ENCODE measurements at places on chromosomes 7 and 10.

DNA sequence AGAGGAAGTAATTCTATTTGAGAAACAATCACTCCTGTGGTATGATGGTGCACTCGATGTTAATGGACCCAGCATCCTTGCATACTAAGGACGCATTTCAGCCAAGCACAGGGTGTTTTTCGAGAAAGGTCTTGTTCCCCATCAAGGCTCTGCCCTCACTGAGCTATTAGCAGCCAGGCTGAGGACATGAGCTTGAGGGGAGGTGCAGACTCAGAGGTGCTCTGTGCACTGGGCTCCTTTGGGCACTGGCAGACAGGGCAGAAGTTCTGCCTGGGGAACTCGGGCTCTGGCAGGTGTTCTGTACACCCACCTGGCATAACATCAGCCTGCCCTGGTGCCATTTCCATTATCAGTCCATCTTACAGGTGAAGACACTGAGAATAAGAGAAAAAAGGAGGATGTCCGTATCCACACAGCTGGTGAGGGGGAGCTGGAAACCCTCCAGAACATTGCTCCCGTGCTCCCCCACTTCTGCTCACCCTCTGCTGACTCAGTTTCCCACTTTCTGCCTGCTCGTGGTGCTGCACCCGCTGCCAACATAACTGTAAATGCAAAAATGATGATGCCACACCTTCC, 92.7 kb upstream of the RET start:
- no peak for DNase-seq

GRCh38 chr7:662576-662975, 63.9 kb upstream of the DNAAF5 start:
- DNase-seq: no peak

DNA sequence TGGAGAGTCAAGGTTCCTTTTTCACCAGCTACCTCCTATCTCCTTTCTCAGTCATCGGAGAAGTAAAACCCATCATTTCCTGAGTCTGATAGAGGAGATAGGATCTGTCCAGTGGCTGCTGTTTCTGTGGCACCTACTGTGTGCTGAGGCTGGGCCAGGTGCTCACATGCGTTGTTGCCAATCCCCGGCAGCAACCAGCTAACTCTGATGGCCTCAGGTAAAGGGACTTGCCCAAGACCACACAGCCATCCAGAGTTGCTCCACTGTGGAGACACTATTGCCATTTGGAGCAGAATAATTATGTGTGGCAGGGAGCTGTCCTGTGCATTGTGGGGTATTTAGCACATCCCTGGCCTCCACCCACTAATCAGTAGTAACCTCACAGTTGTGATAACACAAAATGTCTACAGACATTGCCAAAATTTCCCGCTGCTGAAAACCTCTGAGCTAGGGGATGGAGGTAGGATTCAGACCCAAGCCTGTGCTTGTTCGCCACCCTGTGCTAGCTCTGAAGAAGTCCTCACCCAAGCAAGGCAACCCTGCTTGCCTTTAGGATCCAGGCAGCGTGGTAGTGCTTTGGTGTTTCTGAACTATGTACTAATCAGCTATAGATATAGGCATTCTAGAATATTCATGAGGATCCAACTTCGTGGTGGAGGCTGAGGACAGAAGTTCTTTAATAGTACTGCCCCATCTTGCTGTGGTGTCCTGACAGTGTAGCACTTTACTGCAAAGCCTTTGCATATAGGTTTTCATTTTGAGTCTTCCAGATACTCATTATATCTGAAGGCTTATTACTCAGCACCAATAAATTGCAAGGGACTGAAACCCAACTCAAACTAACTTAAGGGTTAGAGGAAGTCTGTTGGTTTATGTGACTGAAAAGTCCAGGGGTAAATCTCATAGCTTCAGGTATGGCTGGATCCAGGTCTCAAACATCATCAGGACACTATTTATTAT, 164.6 kb downstream of the GRK5 start:
- DNase-seq: no peak

GRCh38 chr7:101240226-101241014, 2.8 kb upstream of the CLDN15 start:
- DNase-seq: no peak

DNA sequence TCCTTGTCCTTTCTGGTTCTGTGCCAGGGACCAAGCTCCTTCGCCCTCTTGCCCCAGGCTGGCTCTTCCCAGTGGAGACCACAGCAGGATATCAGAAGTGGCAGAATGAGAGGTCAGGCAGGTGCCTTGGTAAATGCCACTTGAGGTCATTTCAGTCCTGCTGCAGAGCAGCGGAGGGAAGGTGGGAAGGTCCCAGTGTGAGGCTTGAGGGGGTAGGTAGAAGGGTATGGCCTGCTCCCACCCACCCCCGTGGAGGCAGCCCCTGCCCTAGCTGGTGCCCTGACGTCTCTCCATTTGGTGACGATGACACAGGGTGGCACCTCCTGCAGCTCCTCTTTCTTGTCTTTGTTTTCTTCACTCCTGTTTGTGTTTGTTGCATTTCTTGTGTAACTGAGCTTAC, 538.8 kb downstream of the TCERG1L start:
- no peak for DNase-seq

DNA sequence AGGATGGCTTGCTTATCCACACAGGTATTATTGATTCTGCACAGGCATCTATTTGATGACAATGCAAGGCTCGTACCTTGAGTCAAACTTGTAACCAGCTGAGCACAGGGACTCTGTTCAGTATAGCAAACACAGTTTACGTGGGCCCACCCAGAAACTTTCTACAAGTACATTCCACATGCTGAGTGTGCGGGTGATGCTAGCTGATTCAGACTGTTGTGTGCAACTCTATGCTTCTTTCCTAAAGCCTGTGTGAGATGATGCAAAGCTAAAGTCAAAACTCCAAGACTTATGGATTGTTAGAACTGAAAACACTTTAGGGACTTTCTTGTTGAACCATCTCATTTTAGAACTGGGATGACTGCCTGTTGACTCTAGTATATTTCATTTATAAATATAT, 21.5 kb upstream of the CALD1 start:
- no peak for DNase-seq

GRCh38 chr10:16297069-16297468, 139.7 kb upstream of the PTER start:
- no peak for DNase-seq

DNA sequence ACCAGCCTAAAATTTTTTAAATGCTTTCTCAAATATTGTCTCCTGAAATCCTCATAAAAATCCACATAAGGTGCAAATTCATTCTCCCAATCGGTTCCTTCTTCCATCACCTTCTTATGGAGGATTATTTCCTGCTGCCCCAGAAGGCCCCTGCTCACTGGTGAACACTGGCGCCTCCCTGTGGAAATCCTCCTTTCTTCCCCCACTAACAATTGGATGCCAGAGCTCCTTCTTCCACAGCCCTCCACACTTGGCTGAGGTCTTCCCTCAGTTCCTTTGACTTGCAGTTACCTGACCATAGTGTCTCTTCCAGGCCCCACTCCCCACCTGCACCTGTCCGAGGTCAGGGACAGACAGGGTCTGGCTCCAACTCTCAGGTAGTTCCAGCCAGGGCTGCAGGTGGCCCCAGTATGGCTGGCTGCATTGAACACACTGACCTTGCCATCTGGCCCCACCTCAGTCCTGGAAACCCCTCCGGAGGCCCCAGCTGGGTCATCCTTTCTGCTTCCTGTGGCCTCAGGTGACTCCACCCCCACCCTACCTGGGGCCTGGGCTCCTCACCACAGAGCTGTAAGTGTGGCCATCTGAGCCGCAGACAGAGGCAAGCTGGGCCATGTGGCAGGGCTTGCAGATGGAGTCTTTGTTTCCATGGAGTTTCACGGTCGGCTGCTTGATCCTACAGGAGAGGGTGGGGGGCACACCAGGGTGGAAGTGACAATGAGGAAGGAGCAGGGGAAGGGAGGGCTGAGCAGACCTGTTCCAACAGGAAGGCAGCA, 18.4 kb downstream of the SPOCK2 start:
- DNase-seq: no peak

- DNase-seq: no peak
These were observed 9.9 kb downstream of the SAMD8 start for GRCh38 chr10:75121322-75121721.

- DNase-seq: no peak
These were observed 66.1 kb upstream of the FAM204A start for GRCh38 chr10:118408181-118408580.

DNA sequence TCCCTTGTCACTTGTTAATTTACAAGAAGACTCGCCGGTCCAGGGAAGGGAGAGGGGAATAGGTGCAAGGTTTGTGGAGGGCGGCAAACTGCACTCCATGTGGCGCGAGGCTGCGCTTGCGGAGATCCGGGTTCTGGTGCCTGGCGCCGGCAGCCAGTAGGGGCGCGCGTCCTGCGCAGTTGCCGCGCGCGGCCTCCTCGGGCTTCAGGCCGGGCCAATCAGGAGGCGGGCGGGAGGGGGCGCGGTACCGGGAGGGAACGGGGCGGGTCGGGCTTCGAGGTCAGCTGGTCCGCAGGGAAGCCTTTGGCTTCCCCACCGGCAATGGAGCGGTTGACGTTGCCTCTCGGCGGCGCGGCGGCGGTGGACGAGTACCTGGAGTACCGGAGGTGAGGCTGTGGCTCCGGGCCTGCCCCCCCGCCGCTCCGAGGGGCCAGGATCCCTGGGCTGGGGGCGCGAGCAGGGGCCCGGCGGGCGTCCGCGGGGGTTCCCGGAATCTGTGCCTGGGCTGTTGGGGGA, at the start of gene FAM221A:
Gene FAM221A (plus strand): TSS at position 302 of the 516 bp plus-strand sequence. CDS start 20 bp downstream, at position 322.
- peak; percentile 69 for DNase-seq

DNA sequence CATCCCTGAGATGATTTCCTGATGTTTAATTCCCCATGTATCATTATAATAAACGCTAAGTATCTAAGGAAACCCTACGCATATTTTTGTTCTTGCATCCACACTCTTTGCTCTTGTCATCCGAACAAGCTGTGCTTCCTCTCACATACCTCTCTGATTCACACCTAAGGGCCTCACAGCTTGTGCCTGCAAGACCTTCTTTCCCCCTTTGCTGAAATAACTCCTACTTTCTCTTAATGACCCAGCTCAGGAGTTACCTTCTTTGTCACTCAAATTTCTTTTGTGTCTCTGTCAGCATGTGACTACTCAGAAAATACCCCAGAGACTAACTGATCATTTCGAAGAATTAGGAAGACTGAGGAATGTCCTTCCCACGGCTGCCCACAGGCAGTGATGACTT, 209.3 kb upstream of the IMMP2L start:
- DNase-seq: no peak

DNA sequence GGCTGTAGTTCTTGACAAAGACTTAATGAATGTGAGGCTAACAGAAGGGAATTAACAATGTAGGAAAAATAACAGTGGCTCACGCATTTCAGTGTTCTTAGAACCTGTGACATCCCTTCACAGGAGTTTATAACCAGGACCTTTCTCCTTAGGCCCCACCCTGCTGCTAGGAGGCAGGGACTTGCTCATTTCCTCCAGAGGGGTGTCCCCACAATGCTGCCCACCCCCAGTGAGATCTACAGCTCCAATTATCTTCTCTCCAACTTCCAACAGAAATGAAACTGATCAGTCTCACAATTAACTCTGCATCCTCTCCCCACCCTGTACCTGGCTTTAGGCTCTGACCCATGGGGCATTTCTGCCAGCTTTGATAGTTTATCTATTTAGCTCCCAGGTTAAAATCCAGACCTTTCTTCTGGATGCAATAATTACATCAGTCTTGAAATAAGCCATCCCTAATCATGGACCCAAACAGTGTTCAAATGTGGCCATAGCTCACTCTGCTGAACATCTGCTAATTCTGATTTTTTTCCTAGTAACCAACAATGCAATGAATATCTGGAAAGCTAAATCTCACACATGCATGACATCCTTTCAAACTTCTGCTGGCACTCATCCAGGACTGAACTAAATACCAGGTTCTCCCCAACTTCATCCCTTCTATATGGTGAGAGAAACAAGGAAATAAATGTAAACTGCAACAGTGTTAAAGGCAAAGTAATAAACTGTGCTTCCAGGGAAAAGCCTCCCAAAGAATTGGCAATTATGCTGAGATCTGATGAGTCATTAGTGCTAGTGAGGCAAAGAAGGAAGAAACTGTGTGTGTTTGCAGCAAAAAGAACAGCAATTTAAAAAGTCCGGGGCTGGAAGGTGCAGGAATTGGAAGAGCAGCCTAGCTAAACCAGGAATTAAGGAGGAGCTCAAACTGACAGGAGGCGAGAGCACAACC, 64.6 kb downstream of the HERPUD2 start:
- no peak for DNase-seq

Data from stimulated activated CD8-positive, alpha-beta memory T cell treated with anti-CD3 and anti-CD28 coated beads, Interleukin-4, amount 100 ng/mL, for 1 hour (primary cell).